AG04450 (cell line): ENCODE measurements at places on chromosomes 3 and 15. TPM values are rescaled to one million over a fixed set of nuclear protein-coding genes. Genes with fewer than 3 reads are reported as not detected.

LRRC2 gene
- 3.3 and 4.2 TPM in 2 replicates for polyA plus RNA-seq

GPR160 gene
- polyA plus RNA-seq, result 0.07 and 0.27 TPM in 2 replicates

ZIC1 gene
- polyA plus RNA-seq, result not detected in 2 replicates

GOLGA8G gene
- not detected in 2 replicates for polyA plus RNA-seq

GP5 gene
- 0.06 and 0.10 TPM in 2 replicates for polyA plus RNA-seq

GRCh38 chr15:82918162-82918561 is 34.4 kb downstream of the HOMER2 start:
- DNase-seq, result no peak

DNA sequence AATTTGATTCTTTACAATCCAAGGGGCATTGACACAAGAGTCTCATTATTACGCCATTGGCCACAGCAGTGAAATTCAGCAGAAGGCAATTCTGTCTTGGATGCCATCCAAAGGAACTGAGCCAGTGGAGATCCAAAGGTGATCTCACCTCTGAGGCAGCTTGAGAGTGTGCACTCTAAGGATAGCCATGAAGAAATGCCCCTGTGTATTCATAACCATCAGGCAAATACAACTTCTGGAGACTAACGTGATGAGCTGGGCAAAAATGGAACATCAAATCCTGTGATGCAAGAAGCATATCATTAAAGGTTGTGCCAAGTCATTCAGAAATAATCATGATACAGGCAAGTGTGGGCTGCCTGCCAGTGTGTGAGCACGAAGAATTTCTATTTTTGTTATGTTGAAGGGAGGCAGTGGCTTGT is 41.4 kb downstream of the ROBO2 start:
- DNase-seq, result peak; percentile 36

DNA sequence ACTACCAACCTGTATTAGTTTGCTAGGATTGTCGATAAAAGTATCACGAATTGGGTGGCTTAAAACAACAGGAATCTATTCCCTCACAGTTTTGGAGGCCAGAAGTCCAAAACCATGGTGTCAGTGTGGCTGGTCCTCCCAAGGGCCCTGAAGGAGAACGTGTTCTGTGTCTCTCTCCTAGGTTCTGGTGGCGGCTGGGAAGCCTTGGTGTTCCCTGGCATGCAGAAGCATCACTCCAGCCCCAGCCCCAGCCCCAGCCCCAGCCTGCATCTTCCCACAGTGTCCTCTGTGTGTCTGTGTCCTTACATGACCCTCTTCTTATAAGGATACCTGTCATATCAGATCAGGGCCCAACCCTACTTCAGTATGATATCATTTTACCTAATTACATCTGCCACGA is 272.5 kb upstream of the LYSMD4 start:
- no peak for DNase-seq

DNA sequence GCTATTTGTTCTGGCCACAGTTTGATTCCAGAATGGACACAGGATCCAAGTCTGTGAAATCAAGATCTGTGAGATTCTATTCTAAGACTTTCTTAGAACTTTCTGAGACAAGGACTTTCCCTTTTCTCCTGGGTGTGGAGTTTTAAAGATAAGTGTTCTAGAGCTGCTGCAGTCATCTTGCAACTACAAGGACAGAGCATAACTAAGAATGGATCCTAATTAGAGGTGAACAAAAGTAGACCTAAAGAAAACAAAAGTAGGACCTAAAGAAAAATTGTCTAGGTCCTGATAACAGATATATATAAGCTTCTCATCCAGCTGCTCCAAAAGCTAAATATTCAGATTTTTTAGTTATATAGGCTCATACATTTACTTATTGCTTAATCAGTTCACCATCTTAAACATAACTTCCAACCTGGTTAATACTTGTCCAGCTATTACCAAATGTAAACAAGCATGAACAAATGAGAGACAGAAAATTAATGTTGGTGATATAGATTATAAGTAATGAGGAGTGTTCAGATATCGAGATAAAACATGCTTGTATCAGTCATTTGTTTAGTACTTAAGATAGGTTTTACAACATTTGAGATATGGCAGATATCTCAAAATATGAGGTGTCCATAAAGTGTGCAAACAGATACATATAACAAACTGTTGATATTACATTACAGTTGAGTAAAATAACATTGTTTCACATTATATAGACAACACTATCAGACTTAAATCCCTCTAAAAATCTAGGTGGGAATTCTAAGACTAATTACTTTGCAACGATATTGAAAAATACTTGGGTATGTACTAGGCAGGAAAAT is 75.1 kb downstream of the CD200 start:
- no peak for DNase-seq

DNA sequence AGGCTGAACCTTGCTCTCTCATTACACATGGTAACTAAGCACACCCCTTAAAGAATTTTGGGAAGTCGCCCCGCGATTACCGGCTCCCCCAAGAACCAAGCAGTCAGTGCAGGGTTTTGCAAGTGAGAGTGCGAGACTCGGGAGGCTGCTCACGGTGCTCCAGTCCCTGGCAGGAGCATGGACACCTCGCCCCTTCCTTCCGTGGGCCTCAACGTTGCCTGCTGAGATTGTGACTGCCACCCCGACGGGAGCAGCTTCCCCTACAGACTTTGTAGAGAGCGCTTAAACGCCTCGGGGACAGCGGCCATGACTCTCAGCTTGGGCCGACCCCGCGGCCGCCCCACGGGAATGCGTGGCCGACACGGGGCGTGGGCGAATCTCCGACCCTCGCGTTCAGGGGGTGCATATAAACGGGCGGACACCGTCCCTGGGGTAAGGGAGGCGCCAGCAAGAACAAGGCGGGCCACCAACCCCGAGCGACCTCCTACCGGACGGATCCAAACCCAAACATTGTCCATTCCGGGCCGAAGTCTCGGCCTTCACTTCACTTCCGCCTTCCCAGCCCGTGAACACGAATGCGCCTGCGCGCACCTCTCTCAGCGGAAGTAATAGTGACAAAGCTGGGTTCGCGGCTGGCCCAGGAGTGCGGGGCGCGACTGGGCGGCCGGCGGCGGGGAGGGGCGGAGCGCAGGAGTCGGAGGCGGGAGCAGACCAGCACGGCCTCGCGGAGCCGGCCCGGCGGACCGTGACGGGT is at the start of gene ATP2C1:
Gene ATP2C1 (plus strand): TSS at position 709 of the 754 bp plus-strand sequence. CDS start 686 bp downstream, outside the sequence.
- peak; percentile 84 for DNase-seq

DNA sequence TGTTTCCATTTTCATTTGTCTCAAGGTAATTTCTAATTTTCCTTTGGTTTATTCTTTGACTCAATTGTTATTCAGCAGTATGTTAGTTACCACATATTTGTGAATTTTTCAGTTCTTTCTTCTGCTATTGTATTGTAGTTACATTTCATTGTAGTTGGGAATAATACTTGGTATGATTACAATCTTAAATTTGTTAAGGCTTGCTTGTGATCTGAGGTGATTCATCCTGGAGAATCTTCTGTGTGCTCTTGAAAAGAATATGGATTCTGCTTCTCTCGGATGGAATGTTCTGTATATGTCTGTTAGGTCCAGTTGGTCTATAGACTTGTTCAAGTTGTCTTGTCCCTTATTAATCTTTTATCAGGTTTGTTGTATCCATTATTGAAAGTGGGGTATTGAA is 63.4 kb upstream of the VEPH1 start:
- no peak for DNase-seq

- DNase-seq, result no peak
Observed at GRCh38 chr3:9955067-9955502, 2.9 kb upstream of the PRRT3 start.

DNA sequence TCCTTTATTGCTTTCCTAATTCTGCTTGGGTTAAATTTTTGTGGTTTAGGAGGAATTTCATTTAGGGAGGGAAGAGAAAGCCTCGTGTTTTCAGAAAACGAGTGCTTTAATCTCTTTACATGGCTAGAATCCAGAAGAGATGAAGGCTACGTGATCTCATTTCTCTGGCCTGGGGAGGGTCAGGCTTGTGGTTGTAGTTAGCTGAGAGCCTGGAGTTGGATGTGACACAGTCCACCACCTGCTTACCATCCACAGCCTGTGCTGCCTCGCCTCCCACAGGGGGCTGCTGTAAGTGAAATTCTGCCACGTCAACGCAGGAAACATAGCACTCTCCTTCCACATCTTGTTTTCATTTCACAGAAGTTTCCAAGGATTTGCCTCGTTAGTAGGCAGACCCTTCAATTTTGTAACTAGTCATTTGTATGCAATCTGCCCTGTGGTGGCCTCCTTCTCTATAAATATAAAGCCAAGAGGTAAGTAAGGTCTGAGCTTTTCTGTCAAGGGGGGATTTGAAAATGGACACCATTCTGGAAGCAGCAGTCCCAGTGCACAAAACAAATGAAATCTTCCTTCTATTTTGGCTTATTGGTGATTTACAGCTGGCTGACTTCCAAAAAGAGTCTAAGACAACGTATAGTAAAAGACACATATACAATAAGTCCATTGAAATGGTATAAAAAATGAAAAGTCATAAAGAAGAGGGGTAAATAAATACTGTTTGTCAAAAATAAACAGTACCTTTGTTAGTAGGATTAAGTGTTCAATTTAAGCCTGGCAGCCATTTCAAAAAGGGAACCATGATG is 3.4 kb downstream of the GXYLT2 start:
- peak; percentile 100 for DNase-seq

DNA sequence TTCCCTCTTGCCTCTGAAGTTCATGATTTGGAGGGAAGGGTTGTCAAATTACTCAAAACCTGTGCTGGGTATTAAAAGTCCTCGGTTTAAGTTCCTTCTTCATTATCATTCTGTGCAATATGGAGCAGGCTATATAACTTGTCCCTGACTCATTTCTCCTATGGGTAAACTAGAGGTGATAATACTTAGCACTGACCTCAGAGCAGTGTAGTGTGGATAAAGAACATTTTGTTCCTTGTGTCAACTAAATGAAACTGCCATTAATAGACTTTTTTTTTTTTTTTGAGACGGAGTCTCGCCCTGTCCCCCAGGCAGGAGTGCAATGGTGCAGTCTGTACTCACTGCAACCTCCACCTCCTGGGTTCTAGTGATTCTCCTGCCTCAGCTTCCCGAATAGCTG is 2.2 kb upstream of the BBX start:
- no peak for DNase-seq

GRCh38 chr3:88189361-88189810 is 39.6 kb downstream of the C3orf38 start:
- DNase-seq, result no peak

DNA sequence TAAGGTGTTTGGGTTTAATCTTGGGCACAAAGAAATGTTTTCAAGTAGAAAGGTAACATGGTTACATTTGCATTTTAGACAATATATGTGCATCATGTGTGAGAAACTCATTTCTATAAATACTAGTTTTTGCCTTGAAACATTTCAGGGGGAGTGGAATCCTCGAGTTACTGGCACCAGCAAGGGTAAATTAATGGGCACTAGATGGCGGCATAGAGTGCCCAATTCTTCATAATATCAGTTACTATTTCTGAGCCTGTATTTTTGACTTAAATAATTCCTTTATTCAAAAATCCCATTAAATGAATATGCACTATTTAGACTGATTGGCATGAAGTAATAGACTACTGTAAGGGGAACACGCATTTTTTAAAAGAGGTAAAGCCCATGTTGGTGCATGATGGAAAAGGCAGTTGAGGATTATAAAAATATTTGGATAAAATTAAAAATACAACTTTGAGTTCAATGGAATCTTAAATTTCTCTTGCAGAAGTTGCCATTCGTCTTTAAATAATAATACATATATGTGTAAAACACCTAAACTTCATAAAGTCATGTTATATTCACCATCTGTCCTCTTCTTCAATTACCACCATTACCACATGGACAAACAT is 106.3 kb downstream of the ZBTB20 start:
- DNase-seq, result peak; percentile 4

DNA sequence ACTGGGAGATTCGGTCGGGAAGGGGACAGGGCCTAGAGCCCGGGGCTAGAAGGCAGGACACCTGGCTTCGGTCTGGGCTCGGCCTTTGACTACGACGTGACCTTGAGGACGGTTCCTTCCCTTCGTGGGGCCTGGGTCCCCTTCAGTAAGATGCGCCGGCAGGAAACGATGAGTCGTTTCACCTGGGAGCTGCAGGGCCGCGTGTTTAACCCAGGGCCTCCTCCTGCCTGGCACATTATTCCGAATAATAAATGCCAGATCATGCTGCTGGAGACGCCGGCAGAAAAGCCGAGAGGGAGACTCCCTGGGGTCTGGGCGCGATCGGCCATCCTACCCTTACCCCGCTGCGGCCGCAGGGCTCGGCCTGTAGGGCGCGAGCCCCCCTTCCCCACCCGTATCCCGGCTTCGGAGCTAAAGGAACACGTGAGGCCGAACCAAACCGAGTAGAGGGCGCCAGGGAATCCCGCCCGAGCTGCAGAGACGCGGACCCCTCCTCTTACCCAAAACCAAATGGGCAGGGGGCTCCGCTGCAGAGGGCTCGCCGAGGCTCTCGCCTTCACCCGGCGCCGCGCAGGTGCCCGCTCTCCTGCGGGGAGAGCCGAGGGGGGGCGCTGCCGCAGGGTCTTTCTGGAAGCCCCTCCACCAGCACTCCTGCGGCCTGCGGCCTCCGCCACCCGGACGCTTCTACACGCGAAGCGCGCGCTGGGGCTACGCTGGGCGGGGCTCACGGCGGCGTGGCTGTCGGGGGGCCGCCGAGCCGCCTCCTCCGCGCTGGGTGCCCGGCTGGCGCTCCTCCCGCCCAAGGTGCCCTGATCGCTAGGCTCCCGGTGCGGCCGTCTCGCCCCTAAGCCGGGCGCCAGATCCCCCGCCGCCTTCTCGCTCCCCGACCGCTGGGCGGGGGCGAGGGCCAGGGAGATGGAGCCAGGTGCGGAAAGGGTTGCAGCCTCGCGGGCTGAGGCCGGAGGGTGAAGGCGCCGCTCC is at the start of gene BDH1:
Gene BDH1 (minus strand): TSS at position 688 of the 981 bp plus-strand sequence. CDS start 9,525 bp downstream, outside the sequence.
- DNase-seq, result no peak

DNA sequence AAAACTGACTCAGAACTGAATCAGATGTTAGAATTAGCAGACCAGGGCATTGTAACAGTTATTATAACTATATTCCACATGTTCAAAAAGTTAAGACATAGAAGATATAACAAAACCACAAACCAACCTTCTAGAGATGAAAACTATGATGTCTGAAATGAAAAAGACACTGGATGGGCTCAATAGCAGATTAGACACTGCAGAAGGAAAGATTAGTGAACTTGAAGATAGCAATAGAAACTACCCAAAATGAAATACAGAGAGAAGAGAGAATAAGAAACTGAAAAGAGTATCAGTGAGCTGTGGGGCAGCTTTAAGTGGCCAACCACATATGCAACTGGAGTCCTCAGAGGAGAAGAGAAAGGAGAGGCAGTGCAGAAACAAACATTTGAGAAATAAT is 132.0 kb upstream of the ATP2B2 start:
- no peak for DNase-seq

GRCh38 chr3:21654241-21654640 is 96.8 kb downstream of the ZNF385D start:
- DNase-seq, result no peak

GRCh38 chr3:40020689-40021088 is 211.3 kb downstream of the MYRIP start:
- no peak for DNase-seq
